Skin of body (tissue), 3 donors: ENCODE measurements at places on chromosomes 4 and X. TPM values are rescaled to one million over a fixed set of nuclear protein-coding genes. Genes with fewer than 3 reads are reported as not detected.

DNA sequence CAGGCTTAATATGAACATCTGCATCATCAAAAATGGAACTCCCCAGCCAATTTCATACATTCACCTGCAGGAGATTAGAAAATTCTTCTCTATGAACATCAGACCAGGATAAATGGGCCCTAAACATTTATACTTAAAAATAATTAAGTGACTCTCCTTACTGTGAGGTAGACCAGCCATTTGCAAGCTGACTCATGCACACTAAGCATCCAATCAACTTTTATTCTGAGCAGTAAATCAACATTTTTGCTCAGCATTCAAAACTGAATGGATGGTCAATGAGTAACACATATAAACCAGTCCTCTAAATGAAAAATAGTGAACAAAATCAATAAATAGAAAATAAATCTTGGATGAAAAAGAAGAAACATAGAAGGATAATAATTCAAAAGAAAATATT, 19.9 kb upstream of the PCDH10 start:
- DNase-seq, result no peak

- no peak for DNase-seq
These were observed 3.9 kb downstream of the SORCS2 start for GRCh38 chr4:7196288-7196651.

DNA sequence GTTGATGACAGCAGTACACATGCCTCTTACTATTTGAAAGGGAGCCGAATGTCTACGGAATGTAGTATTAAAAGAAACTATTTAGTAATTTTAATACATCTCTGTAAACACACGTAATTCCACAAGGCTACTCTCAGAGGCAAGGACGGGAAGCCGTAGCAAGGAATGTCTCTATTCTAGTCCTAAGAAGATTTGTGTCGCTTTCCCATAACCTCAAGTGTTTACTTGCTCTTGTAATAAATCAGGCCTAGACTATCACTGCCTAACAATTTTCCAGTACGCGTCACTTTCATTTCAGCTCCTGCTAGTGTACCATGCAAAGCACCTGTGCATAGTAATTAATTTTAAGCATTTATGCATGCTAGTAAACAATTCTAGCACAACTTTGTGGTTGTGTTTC, 86.7 kb downstream of the OR13H1 start:
- DNase-seq, result no peak

- DNase-seq, result peak; percentile 72
These were observed 20.8 kb downstream of the IRF2 start for GRCh38 chr4:184453365-184454160.

DNA sequence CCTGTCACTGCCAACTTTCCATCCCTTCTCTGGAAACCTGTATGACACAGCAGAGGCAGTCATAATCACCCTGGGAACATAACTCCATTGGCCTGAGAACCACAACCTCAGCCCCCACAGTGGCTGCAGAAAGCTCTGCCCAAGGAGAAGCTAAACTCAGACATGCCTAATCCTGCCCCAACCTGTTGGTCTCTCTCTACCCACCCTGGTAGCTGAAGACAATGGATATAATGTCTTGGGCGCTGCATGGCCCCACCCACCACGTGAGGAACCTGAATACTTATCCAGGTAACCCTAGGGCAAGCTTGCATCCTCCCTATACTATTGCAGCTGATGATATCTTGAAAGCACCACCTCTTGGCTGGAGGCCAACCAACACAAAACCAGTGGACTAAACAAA, 225.2 kb downstream of the TEX13C start:
- DNase-seq, result no peak

DNA sequence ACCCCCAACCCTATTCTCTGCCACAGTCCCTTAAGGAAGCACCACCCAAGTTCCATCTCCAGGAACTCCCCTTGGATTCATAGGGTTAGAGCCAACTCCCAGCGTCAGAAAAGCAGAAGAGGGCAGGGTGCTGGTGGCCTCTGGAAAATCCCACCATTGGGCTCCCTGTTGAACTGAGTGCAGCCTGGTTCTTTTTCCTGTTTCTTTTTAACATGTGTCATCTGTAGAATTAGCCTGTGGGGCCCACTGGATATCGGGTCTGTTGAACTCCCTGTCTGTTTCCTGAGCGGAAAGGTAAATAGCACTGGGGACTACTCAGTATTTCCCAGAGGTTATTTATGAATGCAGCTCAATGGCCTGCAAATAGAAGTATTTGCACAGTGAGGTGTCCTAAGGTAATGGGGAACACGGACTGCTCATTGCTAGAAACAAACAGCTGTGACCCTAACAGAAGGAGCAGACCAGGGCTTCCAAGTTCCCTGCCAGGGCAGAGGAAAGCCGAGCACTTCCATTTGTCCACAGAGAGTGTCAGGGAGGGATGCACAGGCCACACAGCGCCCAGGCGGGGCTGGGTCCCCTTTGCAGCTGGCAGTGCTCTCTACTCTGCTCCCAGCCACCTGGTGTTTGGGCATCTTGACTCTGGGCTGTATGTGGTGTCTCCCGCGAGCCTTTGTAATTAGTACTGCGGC, 102.6 kb downstream of the FHDC1 start:
- DNase-seq, result no peak

DNA sequence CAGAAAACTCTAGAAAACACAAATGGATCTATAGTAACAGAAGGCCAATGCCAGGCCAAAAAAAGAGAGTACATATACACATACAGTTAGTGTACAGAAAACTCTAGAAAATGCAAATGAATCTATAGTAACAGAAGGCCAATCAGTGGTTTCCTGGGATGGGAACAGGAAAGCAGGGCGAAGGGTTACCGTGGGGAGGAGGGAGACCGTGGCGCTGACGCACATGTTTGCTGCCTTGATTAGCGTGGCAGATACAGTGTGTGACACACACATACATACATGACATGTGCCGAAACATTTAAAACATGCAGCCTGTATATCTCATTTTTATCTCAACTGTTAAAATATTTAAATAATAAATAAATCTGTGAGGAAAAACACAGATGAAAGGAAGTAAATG, 14.7 kb downstream of the GAK start:
- no peak for DNase-seq

GRCh38 chr4:161555689-161556660, 607.8 kb downstream of the FSTL5 start:
- DNase-seq, result no peak

GRCh38 chrX:152810403-152810802, 20.2 kb downstream of the CETN2 start:
- DNase-seq, result no peak

DNA sequence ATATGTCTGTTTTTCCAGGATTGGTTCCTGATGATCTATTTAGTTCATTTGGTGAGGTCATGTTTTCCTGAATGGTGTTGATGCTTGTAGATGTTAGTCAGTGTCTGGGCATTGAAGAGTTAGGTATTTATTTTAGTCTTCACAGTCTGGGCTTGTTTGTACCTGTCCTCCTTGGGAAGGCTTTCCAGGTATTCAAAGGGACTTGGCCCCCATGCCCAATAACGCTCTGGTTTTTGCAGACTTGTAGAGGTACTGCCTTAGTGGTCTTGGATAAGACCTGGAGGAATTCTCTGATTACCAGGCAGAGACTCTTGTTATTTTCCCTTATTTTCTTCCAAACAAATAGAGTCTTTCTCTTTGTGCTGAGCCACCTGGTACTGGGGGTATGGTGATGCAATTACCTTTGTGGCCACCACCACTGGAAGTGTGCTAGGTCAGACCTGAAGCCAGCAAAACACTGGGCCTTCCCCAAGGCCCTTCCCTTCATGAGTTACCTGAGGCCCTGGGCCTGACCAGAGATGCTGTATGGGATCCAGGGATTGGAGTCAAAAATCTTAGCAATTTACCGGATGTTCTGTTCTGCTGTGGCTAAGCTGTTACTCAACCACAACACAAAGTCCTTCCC, 63.3 kb upstream of the RXFP1 start:
- no peak for DNase-seq

DNA sequence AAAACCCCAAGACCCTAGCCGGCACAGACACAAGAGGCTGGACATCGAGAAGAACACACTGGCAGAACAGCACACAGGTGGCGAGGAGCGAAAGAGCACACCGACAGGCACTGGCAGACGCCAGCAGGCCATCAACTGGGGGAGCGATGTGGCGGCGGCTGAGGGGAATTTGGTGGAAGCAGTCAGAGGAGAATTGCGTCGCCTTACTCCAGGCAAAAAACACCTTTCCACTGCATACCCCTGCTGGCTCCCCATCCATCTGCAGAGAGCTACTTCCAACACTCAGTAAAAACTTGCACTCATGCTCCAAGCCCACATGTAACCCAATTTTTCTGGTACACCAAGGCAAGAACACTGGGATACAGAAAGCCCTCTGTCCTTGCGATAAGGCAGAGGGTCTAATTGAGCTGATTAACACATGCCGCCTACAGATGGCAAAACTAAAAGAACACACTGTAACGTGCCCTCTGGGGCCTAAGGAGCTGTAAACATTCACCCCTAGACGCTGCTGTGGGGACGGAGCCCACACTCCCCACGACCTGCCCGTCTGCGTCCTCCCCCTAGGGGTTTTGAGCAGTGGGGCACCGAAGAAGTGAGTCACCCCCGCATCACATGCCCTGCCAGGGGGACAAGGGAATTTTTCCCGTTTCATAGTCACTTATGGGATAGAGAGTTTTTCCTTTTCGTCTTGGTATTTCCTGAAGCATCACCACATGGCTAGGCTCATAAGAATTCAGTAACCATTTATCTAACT, 262.3 kb downstream of the KCTD8 start:
- DNase-seq, result no peak

DNA sequence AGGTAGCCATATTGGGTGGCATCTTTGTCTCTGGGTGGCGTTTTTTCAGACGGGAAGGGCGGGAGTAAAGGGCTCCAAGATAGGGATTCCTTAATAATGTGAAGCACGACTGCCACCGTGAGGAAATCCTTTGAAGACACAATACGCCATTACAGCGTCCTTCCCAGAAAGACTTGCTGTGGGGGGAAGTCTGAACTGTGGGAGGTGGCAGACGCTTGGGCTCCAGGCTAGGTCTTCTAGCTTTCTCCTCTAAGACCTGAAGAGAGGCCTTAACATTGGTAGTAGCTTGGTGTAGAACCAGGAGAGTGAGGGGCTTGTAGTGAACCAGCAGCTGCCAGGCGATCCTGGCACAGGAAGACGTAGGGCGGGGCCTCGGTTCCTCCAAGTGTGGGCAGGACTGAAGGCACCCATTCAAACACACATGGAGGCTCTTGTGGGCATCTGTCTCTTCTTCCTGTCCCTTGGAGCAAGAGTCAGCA, 197.3 kb downstream of the OR13H1 start:
- DNase-seq, result no peak

GRCh38 chrX:55908661-55909212, 191.2 kb downstream of the RRAGB start:
- DNase-seq, result no peak

DNA sequence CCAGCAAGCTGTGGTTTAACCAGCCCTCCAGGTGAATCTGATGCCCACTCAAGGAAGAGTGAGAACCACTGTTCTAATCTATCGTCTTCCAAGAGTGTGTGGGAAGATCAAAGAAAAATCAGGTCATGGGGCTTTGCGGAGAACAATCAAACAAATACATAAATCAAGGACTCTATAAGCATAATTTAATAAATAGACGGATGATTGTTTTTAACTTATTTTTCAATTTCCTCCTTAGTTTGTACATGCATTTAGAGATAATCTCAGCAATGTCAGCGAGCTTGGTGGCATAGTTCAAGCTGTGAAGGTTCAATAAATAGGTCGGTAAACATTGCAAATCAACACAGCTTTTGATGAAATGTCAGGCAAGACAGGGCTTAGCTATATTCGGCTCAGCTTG, 84.9 kb downstream of the DMD start:
- DNase-seq, result no peak

DNA sequence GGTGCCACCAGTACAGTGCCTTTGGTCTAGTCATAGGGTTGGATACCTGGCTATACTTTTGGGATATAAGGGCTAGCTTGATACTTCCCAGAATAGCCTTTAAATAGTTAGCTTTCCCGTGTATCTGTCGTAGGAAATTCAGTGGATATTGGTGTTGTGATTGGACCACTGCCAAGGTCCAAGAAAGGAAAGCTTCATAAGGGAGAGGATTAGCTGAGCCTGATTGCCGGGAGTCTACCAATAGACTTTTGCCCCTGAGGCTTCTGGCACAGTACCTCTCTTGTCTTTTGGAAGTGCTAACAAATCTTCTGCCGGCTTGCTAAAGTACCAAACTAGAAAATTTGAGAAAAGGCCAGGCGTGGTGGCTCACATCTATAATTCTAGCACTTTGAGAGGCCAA, 350.6 kb downstream of the CHIC1 start:
- DNase-seq, result no peak

- DNase-seq, result no peak
These were observed 90.6 kb downstream of the DCAF8L2 start for GRCh38 chrX:27680726-27681125.

- DNase-seq, result no peak
These were observed 23.9 kb upstream of the NWD2 start for GRCh38 chr4:37220685-37221084.

DNA sequence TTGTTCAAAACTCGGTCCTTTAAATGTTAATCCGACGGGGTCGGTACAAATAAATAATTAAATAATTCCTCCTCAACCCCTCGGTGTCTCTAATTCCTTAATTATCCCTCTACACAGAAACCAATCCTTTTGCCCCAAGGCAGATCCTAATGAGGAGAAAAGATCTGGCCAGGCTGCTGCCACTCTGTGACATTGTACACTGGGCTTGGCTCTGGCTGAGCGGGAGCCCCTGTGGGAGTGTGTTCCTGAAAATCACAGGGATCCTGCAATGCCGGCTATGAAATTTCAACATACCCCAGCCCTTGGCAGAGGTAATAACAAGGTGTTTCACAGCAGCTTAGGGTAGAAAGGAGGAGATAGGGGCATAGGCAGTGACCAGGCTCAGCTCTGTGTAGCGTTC, 96.0 kb downstream of the DHRSX start:
- DNase-seq, result no peak

DNA sequence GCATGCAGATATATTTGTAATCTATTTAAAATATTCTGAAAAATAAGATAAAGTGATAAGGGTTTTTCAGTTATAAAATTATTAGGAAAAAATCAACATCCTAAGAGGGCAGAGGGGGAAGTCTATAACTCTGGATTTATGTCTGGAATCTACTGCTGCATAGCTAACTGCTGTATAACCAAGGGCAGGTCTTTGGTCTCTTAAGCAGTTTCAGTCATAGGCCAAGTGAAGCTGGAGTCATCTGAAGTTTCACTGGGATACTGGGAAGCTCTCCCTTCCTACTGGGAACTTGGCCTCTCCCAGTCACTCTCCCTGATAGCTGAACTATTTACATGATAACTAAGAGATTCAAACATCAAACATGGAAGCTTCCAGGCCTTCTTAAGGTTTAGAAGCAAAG, 1409.9 kb upstream of the PCDH7 start:
- no peak for DNase-seq

RAB39B gene
- total RNA-seq, result 0.30 TPM

SYTL4 gene
- total RNA-seq, result 3.8 TPM

SPP1 gene
- total RNA-seq, result 253 TPM

PDCL2 gene
- not detected for total RNA-seq

CDKL2 gene
- 0.49 TPM for total RNA-seq

TMEM33 gene
- 34.4 TPM for total RNA-seq

LRCH2 gene
- 4.7 TPM for total RNA-seq

HAND2 gene
- 1.1 TPM for total RNA-seq

IQSEC2 gene
- 6.6 TPM for total RNA-seq

MTM1 gene
- total RNA-seq, result 16.1 TPM

HSPA4L gene
- total RNA-seq, result 8.8 TPM
